ENCODE measurements at places on chromosomes 4 and X.
A peak's percentile ranks its signal among the peaks of the same experiment; 100 is the strongest.

GRCh38 chr4:161222889-161223288 lies 940.9 kb downstream of the FSTL5 start:
- DNase-seq = no peak

- DNase-seq = no peak
These were observed 76.0 kb upstream of the AP1S2 start for GRCh38 chrX:15930585-15930984.

DNA sequence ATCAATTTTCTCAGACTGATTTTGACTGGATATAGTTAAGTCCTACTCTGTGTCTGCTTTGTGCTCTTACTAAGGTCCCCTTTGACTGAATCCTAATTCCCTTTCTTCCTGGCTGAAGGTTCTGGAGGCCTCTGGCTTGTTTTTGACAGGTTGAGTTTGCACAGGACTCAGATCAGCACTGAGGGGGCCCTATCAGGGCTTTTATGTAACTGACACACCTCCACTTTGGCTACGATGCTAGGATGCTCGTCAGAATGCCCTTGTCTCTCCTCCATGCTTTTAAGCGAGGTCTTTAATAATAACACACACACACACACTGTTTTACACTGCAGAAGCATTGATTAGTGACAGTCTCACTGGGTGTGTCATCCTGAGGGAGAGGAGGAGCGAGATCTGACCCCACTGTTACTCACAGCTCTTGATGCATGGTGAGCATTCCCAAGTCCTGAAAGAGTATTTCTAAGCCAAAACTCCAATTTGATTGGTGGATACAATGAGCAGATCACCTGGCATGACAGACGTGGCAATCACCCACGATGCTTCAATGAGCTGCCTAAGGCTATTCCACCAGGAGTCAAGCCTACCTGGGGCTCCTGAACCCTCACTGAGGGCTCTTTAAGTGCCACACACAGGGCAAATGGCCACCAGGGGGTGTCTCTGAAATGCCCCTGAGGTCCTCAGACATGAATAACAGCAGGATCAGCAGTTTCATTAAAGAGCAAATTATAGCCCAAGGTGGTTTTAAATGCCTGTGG lies 130.4 kb upstream of the CPEB2 start:
- DNase-seq = peak; percentile 15

GRCh38 chr4:118716304-118716703 lies 31.1 kb downstream of the METTL14 start:
- no peak for DNase-seq

DNA sequence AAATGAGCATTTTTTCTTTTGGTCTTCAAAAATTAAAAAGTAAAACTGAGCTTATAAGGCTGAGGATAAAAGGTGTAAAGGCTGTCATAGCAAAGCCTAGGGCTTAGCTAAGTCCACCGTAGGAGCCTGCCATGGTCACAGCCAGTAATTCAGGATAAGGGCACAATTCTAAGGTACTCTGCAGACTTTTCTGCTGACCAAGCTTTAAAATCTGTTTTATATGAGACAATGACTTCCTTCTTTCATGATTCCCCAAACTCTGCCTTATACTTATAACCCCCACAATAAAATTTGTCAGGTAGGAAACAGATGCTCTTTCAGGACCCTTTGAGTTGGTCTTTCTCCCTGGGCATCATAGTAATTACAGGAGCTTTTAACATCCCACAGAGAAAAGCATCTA lies 138.5 kb downstream of the COL4A6 start:
- DNase-seq = no peak

- no peak for DNase-seq
These were observed 14.2 kb upstream of the MID1 start for GRCh38 chrX:10634392-10635161.

GRCh38 chr4:101777431-101777830 lies 13.1 kb upstream of the BANK1 start:
- no peak for DNase-seq

- DNase-seq = no peak
These were observed 58.2 kb upstream of the FAM9C start for GRCh38 chrX:13102636-13103035.

DNA sequence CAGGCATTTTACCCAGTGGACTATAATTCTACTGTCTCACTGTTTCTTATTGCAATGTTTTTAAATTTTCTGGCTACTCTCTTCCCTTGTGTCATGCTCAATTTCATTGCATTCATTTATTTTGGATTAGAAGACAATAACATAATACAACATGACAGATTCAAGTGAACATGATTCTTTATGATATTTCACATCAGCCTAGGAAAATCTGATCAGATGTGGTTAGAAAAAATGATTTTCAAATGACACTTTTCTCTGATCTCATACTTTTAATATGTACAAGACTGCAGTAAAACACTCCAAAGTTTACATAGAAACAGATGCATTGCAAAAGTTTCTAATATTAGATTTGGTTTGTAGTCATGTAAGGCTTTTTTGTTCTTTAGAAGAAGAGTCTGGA lies 586.0 kb downstream of the ACTRT1 start:
- no peak for DNase-seq

Measured in effector memory CD4-positive, alpha-beta T cell (primary cell).